ENCODE measurements at places on chromosomes 5 and 9. TPM values are rescaled to one million over a fixed set of nuclear protein-coding genes. Genes with fewer than 3 reads are reported as not detected.

The OCLN gene
- total RNA-seq, result 28.6 TPM

The MYORG gene
- total RNA-seq, result 5.5 TPM

The CDO1 gene
- total RNA-seq, result not detected

The GABRP gene
- total RNA-seq, result 45.0 TPM

The CD74 gene
- 130 TPM for total RNA-seq

The PCDHGA8 gene
- total RNA-seq, result 1.5 TPM
